EL (cell line): ENCODE measurements at places on chromosomes 2 and 18.

DNA sequence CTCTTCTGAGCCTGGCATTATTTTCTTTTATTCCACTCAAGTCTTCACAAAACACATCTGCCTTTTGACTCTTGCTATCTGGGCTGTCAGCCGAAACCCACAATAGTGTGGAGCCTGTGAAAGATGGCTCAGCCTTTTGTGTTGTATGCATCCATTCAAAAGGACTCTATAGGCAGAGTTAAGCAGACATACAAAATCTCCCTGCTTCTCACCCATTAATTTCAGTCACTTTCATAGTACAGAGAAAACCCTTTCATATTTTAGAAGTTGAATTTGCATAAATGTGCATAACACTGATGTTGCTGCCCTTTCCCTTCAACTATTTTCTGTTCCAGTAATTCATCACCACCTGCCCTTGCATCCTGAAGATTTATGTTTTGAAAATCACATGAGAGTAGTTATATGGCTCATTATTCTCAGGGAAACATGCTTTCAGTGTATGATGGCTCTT lies 154.6 kb downstream of the EVA1A start:
- no peak for DNase-seq

- DNase-seq, result peak; percentile 11
Observed at GRCh38 chr2:3712831-3713503, 9.6 kb downstream of the DCDC2C start.

DNA sequence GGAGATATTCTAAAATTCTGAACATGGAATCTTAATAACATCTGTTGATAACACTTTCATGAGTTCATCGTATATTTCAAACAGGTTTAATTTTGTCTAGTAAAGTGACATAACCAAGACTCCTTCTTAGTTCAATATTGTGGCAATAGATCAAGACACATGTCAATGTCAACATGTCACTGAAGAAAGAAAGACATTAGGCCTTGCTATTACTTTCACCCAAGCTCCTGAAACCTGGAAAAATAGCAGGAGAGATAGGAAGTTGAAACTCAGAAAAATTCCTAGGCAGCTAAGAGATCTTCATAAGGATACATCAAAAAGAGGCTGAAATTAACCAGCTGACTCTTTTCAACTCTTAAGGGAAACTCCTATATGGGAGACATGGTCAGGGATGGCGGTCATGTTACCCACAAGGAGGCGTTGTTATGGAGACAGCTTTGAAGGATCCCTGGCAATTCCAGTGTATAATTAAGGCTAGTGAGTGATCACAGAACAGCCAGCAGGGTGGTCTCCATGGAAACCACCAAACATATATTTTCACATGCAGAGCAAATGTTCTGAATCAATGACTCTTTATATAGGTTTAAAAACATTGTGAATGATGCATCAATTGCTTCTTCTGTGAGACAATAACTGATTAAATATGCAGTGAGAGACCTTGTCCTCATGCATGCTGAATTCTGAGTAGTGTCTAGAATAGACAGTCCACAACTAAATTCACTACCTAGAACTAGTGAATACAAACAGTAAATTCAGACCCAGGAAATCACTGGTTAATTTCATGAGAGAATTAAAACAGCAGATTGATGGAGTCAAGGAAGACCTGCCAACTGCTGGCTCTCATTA lies 115.3 kb upstream of the RIOK3 start:
- DNase-seq, result no peak

DNA sequence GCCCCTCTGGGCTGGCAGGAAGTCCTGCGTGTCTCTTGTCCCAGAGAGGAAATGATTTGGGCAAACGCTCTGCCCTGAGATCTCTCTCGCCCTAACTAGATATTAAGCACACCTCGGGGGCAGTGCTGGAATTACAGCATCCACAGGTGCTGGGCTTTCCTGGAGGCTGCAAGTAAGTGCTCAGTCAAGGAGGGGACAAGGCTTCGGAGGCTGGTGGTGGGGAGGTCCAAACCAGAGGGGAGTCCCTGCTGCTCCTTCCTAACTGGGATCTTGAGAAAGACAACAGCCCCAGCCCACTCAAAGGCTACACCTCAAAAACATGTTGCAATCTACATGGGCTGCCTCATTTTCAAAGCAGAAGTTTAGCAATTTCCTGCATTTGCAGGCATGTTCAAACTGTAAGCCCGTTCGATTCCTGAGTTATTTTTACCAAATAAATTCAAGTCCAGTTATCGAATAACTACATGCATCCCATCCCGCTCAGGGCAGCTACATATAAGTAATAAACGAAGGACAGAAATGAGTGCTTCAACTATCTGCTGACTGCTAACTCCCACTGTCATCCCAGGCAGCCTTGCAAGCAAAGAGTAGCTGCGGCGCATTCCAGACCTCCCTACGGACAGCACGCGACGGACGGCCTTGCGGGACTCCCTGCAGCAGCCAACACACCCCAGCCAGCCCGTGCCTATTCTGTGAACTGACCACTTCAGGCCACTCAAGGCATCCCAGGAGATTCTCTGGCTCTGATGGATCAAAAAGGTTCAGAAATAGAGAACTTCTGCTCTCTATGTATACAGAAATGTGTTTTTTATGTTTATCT lies 27.5 kb downstream of the ZNF516 start:
- no peak for DNase-seq

DNA sequence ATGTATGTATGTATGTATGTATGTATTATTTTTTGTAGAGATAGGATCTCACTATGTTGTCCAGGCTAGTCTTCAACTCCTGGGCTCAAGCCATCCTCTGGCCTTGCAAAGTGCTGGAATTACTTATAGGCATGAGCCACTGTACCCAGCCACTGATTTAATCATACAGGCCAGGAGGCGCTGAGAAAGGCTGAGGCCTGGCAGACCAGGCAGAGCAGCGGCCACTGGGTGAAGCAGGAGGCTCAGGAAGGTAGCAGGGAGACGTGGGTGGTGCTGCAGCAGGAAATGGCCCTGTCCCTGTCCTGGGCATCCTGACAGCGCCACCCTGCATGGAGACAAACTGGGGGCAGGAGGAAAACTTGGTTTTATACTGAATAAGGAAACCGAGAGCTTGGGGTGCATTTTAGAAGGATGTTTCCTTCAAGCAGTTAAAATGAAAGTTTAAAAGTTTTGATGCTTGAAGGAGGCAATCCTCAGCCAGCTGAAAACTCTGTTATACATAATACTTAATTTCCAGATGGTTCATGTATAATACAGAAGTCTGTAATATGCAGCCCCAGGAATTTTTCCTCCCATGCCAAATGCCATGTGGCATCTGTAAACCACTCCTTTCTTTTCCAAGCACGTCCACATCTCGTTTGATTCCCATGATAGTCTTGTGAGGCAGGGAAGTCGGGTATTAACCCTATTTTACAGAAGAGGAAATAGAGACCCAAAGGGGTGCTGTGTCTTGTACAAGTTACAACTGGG lies 182.4 kb downstream of the CELF4 start:
- peak; percentile 13 for DNase-seq

- DNase-seq, result no peak
Observed at GRCh38 chr2:240622531-240623235, 2.6 kb upstream of the GPR35 start.

DNA sequence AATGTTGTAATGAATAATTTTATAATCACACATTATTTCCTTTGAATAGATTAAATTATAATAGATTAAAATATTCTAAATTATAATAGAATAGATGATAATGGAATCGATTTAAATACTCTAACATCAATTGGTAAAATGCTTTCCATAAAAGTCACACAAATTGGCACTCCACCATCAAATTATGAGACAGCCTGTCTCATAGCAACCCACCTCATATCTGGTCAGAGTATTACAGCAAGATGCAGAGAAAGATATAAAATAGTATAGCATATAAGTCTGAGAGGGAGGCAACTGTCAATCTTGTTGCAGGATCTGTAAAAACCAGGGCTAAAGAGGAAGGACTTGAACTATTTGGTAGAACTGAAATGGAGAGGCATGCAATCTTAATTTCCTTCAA lies 98.4 kb upstream of the NCKAP5 start:
- peak; percentile 17 for DNase-seq

- no peak for DNase-seq
Observed at GRCh38 chr2:149727927-149728326, 140.4 kb upstream of the MMADHC start.

DNA sequence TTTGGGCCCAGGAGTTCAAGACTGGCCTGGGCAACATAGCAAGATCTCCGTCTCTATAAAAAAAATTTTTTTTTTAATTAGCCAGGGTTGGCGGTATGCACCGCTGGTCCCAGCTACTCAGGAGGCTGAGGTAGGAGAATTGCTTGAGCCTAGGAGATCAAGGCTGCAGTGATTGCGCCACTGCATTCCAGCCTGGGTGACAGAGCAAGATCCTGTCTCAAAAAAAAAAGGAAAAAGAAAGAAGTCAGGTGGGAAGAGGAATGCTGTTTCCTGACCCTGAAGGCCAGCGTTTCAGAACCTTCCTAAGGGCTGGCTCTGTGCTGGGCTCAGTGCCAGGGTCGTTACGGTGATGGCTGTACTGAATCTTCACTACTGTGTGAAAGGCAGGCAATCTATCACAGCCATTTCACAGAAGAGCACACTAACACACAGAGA lies 35.0 kb upstream of the AGAP1 start:
- DNase-seq, result peak; percentile 51

DNA sequence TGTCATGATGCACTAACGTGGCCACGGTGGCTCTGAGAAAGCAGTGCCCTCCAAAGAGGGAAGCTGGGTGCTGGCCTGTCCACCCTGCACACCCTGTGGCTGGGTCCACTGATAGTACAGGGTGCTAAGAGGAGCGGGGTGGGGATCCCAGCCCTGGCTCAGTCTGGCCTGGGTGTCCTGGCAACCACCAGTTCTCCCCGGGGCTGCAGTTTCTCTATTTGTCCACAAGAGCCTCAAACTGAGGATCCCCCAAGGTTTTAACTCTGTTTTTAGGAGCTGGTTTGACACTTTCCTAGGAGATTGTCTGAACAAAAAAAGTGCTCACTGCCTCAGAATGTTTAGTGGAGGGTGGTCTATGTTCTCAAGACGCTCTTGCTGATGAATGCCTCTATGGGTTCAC lies 29.0 kb downstream of the EDAR start:
- no peak for DNase-seq

- DNase-seq, result peak; percentile 23
Observed at GRCh38 chr2:20660506-20661420, 6.2 kb upstream of the GDF7 start.

GRCh38 chr2:43314299-43314927 lies 88.0 kb upstream of the ZFP36L2 start:
- DNase-seq, result no peak

DNA sequence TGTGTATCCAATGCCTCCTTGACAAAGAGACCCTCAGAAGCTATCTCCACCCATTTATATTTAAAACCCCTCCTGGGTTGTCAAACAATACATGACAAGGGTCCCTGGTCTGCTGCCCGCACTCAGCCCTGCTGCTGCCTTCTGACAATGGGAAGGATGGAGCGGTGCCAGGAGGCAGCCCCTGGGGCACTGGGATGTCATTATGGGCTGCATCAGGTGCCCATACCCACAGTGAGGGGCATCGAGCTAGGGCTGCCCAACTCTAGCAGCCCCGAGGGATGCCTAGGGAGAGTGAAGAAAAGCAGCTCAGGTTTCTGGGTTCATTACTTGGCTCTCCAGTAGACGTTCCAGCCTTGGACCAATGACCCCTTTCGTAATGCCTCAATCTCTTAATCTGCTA lies 301.7 kb downstream of the ALK start:
- DNase-seq, result no peak

GRCh38 chr2:584863-585823 lies 92.1 kb downstream of the TMEM18 start:
- DNase-seq, result no peak

DNA sequence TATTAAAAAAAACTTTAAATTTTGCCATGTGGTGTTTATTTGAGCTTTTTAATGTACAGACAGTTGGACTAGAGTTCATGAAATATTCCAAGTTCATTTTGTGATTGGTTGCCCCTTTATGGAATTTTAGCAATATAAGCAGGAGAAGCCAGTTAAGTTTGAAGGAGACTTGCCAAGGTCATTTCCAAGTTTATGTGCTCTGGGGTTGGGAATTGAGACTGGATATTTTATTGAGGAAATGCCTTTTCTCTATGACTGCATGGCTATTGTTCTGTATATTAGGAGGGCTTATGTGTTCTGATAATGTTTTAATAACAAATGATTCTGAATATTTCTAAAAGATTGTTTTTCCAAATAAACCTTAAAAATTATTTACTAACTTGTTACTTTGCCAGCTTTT lies 67.0 kb upstream of the TCF4 start:
- no peak for DNase-seq

GRCh38 chr2:233178994-233179847 lies 72.3 kb upstream of the ATG16L1 start:
- no peak for DNase-seq

GRCh38 chr2:47069628-47070154 lies 85.4 kb downstream of the STPG4 start:
- DNase-seq, result peak; percentile 92

DNA sequence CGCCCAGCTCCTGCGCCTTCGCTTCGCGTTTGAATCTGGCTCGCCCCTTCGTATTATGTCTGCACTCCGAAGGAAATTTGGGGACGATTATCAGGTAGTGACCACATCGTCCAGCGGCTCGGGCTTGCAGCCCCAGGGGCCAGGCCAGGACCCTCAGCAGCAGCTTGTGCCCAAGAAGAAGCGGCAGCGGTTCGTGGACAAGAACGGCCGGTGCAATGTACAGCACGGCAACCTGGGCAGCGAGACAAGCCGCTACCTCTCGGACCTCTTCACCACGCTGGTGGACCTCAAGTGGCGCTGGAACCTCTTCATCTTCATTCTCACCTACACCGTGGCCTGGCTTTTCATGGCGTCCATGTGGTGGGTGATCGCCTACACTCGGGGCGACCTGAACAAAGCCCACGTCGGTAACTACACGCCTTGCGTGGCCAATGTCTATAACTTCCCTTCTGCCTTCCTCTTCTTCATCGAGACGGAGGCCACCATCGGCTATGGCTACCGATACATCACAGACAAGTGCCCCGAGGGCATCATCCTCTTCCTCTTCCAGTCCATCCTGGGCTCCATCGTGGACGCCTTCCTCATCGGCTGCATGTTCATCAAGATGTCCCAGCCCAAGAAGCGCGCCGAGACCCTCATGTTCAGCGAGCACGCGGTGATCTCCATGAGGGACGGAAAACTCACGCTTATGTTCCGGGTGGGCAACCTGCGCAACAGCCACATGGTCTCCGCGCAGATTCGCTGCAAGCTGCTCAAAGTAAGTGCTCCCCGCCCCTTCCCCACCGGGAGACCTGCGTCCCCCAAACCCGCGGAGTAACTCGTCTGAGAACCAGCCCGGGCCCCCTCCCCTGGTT lies 453 bp downstream of the KCNJ3 start:
- DNase-seq, result no peak
